Adrenal gland (tissue), 19 donors: ENCODE measurements at places on chromosomes 11 and 22. TPM values are rescaled to one million over a fixed set of nuclear protein-coding genes. Genes with fewer than 3 reads are reported as not detected.

The C11orf97 gene
- total RNA-seq: not detected

The ARVCF gene
- 29.4 TPM for total RNA-seq

The WT1 gene
- total RNA-seq: 0.14 TPM

DNA sequence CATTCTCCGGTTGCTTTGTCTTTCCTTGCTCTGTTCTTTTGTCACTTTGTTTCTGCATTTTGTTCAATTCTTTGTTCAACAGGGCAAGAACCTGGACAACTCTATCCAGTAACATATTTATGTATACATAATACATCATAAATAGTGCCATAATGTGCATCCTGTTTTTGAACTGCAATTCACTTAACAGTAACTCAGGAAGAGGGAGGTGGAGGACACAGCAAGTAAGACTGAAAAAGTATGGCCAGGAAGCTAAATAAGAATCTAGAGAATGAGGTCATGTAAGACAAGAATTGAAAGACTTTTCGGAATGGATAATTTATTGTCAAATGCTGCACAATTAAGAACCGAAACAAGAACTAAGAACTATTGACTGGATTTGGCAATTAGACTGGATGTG lies 29.2 kb upstream of the CHORDC1 start:
- DNase-seq: no peak

The CEP164 gene
- total RNA-seq: 21.0 TPM

The VPS37C gene
- 24.9 TPM for total RNA-seq

The PIWIL4 gene
- 1.6 TPM for total RNA-seq

DNA sequence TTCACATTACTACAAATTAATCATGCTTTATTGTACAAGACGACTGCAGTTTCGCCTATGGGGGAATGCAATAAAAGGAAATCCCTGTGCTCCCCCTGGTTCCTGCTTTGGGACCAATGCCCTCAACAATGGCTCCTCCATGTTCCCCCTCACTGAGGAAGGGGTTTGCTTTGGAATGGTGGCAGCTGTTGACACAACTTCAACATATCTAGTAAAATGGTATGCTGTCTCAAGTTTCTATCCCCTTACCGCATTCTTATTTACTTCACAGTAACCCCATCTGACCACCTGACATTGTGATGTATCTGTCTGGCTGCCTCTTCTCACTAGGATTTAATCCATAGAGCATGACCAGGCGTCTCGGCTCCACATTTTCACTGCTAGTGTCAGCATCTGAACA lies 48.8 kb downstream of the PIWIL3 start:
- no peak for DNase-seq

DNA sequence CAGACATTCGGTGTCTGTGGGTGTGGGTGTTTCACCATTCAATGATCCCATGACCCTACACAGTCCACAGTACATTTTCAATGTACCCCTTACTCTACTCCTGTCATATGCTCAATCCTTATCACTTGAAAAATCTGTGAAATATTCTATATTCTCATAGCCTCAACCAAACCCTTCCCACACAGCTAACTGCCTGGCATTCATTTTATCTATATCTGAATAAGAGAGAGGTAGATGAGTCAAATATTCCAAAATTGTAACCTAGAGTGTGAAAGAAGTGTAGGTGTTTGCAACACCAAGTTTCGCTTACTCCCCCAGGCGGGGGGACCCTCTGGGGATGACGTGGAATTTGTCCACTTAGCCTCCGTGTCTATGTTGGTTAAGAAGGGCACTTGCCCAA lies 354.8 kb downstream of the ETS1 start:
- no peak for DNase-seq

DNA sequence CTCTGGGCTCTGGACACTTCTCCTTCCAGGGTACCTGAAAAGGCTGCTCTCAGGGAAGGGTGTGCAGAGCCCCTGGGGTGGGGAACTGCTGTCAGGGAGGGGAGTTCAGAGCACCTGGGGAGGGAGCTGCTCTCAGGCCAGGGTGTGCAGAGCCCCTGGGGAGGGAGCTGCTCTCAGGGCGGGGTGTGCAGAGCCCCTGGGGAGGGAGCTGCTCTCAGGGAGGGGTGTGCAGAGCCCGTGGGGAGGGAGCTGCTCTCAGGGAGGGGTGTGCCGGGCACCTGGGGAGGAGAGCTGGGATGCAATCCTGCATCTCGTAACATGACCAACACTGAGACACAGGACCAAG lies 764.2 kb downstream of the BRD1 start:
- DNase-seq: no peak

The TMEM45B gene
- 0.34 TPM for total RNA-seq

- DNase-seq: no peak
Observed at GRCh38 chr11:122220321-122220720, 104.3 kb upstream of the BLID start.

The ANKK1 gene
- total RNA-seq: 0.17 TPM

- DNase-seq: no peak
Observed at GRCh38 chr11:10379426-10379825, 74.6 kb downstream of the ADM start.

The PDE2A gene
- total RNA-seq: 52.8 TPM
